ENCODE measurements at places on chromosomes 5 and 9.

DNA sequence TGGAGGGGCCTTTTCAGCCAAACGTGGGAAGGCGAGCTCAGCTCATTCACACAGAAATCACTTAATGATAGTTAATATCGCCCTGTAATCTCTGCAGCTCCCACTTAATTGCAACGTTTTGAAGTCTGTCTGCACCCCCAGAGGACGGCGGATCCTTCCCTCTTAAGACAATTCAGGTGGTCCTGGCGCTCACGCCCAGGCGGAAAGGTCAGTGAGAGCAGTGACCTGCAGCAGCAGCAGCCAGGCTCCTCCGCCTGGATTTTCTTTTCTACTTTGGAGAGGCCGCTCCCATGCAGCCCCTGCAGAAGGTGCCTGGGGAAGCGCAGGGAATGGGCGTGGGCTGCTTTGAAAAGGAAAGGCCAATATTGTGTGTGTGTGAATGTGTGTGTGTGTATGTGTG lies 400.9 kb upstream of the IRX1 start:
- no peak for DNase-seq

DNA sequence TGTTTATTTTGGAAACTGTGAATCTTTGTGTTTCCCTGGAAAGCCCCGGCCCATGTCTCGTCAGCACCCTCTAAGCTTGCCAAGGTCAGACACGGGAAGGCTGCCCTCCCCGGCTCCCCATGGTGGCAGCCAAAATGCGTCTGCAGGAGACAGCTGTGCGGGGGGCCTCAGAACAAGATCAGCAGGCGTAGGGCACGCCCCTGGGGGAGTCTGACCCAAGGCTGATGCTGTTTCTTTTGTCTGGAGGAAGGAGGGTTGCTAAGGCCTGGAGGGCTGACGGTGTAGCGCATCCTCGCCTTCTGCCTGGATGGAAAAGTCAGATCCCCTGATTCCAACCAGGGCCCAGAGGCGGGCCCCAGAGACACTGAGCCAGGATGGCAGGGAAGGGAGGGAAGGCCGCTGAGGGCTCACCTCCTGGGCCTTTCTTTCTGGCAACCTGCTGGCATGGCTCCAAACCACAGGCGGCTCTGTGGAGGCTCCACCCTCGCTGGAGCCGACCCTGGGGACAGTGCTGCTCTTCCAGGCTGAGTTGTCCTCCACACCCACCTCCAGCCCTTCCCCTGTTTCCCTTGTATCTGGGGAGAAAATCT lies 57.2 kb downstream of the OLFM1 start:
- DNase-seq: no peak

DNA sequence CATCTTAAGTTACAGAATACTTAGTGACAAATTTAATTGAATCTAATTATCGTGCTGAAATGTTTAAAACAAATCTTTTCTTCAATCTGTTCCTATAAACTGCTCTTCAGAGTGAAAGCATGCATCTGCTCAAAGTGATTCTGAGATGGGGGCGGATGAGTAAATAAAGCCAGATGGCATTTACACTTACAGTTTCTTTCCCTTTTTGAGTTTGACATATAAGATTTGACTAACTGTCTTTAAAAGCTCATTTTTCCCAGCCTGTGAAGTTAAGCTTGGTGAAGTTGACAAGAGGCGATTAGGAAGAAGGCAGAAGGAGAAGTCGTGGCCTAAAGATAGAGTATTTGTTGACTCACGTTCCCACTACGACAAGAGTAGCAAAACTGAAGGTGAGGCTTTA lies 137.4 kb downstream of the LPAR1 start:
- peak; percentile 32 for DNase-seq

GRCh38 chr5:79716839-79717238 lies 27.2 kb downstream of the CMYA5 start:
- DNase-seq: no peak

DNA sequence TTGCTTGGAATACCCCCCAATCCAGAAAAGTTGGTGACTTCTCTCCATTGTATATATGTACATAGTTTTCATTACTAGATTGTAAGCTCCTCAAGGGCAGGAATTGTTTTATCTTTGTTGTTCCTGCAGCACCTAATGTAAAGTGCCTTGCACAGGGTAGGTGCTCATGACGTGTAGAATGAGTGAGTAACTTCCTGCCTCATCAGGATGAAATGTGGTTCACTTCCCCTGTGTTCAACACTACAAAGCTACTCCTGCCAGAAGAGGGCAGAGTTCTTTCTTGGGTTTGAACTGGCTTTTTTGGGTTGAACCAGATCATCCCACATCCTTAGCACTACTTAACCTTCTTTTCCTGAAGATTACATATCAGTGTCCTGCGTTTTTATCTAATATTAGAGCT lies 23.9 kb downstream of the GTF3C4 start:
- DNase-seq: peak; percentile 26

- DNase-seq: no peak
Observed at GRCh38 chr5:148966348-148966747, 96.5 kb downstream of the SH3TC2 start.

- peak; percentile 99 for DNase-seq
Observed at GRCh38 chr5:38845526-38846378, at the start of gene OSMR. TSS of gene OSMR (plus strand) at chr5:38846012. CDS start at chr5:38869045, 23,033 bp downstream.

- DNase-seq: peak; percentile 29
Observed at GRCh38 chr5:93062548-93062947, 518.5 kb downstream of the NR2F1-AS1 start.

DNA sequence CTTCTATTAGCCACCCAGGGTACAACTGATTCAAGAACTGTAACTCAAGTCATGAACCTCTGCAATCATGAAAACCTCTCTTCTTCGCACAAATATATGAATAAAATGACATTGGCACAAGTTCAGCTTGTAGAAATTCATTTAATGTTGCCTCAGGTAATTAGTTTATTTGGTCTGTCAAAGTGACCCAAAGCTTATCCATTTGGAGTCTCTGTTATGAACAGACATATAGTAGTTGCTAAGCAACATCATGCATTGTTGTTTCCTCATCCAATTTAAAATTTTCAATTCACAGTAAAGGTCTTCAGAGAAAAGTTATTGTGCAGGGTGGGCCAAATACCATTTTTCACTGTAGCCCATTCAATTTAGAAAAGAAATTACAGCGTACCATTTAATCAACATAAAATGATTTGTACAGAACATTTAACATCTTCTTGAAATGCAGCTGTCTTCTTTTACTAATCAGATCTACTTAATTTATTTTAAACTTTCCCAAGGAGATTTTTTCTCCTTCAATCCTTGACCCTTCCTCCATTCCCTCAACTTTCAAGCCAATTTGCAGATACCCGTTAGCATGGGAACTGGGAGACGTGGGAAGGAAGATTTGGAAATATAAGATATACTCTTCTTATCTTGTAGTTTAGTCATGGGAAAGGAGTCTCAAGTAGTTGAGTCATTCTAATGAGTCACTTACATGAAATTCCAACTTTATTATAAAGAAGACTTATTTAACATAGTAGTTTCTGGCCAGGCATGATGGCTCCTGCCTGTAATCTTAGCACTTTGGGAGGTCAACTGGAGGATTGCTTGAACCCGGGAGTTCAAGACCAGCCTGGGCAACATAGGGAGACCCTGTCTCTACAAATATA lies 231.3 kb downstream of the ATPSCKMT start:
- DNase-seq: peak; percentile 87

GRCh38 chr9:111922324-111923013 lies 25.9 kb downstream of the UGCG start:
- no peak for DNase-seq

GRCh38 chr5:66779528-66779927 lies 183.3 kb downstream of the MAST4 start:
- DNase-seq: no peak

GRCh38 chr5:153551537-153552079 lies 61.1 kb downstream of the GRIA1 start:
- peak; percentile 97 for DNase-seq

DNA sequence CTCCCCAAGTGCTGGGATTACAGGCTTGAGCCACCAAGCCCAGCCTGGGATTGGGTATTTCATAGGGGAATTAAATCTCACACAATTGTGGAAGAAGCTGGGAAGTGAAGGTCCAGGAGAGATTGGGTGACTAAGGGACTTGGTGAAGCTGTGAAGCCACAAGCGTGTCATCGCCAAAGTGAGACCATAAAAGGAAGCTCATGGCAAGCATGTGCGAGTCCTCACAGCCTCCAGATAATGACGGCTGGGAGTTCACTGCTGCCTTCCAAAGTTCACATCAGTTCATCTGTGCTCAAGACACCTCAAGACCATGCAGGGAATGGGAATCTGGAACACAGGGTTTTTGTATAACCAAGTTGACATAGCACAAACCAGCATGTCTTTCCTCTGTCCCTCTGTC lies 210.6 kb downstream of the MARCHF11 start:
- DNase-seq: peak; percentile 12

- DNase-seq: peak; percentile 33
Observed at GRCh38 chr5:141958113-141958512, at the start of gene PCDH12. TSS of gene PCDH12 (minus strand) at chr5:141958202. CDS start at chr5:141957851, 351 bp downstream.

- no peak for DNase-seq
Observed at GRCh38 chr5:14365831-14366430, 215.7 kb upstream of the OTULINL start.

GRCh38 chr5:150446088-150446487 lies 3.5 kb downstream of the RPS14 start:
- no peak for DNase-seq

- peak; percentile 94 for DNase-seq
Observed at GRCh38 chr5:41794471-41794870, 75.8 kb downstream of the OXCT1 start.

DNA sequence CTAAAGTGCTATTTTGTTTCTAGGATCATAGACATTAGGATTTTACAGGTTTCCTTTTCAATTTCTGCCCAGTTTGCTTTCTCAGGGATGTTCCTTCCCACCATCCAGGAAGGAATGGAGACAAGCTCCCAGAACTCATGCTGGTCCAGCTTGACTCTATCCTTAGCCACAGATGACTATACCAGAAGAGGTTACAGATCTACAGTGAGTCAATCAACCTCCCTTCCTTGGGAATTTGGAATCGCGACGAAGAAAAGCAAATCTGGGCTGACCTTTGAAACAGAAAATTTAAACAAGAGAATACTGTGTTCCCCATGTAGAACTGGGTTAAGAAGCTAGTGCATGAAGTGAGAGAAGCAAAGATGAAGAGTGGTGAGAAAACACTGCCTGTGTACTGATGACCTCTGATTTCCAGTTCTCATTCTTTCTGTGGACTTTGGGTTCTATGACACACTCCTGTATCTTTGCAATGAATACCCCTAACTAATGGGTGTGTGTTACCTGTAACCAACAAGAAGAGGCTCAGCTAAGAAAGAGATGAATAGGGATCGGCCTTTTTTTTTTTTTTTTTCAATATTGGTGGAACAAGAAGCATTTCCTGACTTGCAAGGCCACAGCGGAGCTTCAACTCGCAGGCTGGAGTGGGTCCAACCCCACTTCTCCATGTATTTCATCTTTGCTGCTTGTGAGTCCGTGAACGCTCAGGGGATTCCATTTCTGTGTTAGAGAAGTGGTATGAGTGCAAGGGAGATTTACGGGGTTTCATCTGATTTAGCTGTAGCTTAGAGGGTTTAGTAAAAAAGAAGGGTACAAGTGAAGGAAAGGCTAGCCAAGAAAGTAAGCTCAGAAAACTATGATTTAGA lies 563.9 kb upstream of the CLINT1 start:
- DNase-seq: no peak

- peak; percentile 90 for DNase-seq
Observed at GRCh38 chr5:14153932-14154731, 11.0 kb downstream of the TRIO start.

- no peak for DNase-seq
Observed at GRCh38 chr5:72505539-72506157, 1.6 kb downstream of the ZNF366 start.

- DNase-seq: no peak
Observed at GRCh38 chr9:121950441-121950840, 142.7 kb downstream of the TTLL11 start.

DNA sequence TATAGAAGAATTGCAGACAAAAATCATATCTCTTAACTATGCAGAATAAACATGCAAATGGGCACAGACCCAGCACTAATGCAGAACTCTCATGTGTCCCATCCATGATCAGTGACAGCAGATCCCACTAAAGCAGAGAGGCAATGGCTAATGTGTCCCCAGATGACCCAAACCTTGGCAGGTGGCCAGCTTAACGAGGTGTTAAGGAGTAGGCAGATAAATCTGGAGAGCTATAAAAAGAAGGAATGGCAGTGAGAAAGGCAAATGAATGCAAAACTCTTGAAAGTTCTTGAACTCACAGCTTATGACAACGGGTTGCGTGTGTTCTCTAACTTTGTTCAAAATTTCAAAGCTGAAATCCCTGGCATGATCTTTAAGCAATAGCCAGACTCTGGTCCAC lies 265.4 kb downstream of the RASEF start:
- no peak for DNase-seq

- DNase-seq: no peak
Observed at GRCh38 chr5:80276186-80276585, 20.3 kb upstream of the SERINC5 start.

GRCh38 chr5:83377131-83377865 lies 94.2 kb upstream of the VCAN start:
- peak; percentile 71 for DNase-seq

GRCh38 chr9:93111371-93112115 lies 15.5 kb downstream of the CARD19 start:
- peak; percentile 85 for DNase-seq

DNA sequence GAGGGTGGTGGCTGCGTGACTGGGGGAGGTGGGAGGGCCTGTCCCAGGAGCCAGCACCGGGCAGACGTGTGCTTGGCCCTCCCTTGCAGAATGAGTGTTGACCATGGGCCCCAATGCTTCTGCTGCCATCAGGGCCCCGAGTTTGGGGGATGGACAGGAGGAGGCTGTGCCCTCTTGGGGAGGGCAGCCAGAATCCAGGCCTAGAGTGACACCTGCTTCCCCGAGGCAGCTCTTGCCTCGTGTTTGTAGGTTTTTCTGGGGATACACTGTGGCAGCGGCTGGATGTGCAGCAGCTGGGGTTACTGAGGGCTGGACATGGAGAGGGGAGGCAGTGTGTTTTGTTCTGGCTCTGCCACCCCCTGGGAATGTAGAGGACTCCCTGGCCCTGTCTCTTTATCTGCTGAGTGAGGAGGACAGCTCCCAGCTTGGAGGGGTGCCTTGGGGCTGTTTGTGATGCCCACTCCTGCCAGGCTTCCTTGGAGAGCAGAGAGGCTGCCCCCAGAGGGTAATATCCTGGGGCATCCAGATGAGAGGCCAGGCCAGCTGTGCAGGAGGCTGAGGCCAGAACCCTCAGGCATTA lies 22.7 kb downstream of the WNK2 start:
- no peak for DNase-seq

- no peak for DNase-seq
Observed at GRCh38 chr5:67814569-67815311, 400.8 kb upstream of the PIK3R1 start.

- no peak for DNase-seq
Observed at GRCh38 chr5:31806561-31806960, 167.6 kb downstream of the PDZD2 start.

- no peak for DNase-seq
Observed at GRCh38 chr5:61578858-61579503, 246.9 kb downstream of the ZSWIM6 start.

GRCh38 chr9:89969156-89969675 lies 364.4 kb downstream of the GADD45G start:
- DNase-seq: no peak

GRCh38 chr5:143244000-143244736 lies 159.3 kb downstream of the NR3C1 start:
- peak; percentile 99 for DNase-seq

- no peak for DNase-seq
Observed at GRCh38 chr9:137797206-137798120, 80.1 kb upstream of the CACNA1B start.
